ENCODE measurements at places on chromosomes 12 and 14.
A peak's percentile ranks its signal among the peaks of the same experiment; 100 is the strongest.

GRCh38 chr12:69118516-69118915 lies 120.9 kb upstream of the CPSF6 start:
- no peak for DNase-seq

DNA sequence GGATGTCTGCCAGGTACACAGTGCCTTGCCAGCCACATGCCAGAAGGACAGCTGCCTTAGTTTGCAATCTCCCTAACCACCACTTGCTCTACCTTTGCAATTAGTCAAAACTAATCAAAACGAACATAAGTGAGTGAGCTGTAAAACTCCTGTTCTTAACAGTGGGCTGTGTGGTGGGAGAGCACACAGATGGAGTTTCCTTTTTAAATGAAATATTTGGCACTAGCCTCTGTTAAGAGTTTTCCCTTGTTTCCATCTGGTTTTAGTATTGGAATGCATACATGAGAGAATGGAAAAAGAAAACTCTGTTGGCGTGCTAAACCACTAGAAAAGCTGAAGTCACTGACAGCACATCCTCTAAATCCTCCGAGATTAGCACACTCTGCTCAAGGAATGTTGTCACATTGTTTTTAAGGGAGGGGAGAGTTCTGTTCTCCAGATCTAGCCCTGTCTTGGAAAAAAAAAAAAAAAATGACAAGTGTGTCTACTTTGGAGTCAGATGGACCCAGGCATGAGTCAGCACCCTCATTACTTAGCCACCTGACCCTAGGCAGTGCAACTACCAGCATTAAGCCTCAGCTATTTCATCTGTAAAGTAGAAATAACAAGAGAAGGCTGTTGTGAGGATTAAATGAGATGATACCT lies 83.9 kb downstream of the STXBP6 start:
- no peak for DNase-seq

GRCh38 chr12:99388671-99389195 lies 258.8 kb upstream of the GARIN6 start:
- DNase-seq, result no peak

DNA sequence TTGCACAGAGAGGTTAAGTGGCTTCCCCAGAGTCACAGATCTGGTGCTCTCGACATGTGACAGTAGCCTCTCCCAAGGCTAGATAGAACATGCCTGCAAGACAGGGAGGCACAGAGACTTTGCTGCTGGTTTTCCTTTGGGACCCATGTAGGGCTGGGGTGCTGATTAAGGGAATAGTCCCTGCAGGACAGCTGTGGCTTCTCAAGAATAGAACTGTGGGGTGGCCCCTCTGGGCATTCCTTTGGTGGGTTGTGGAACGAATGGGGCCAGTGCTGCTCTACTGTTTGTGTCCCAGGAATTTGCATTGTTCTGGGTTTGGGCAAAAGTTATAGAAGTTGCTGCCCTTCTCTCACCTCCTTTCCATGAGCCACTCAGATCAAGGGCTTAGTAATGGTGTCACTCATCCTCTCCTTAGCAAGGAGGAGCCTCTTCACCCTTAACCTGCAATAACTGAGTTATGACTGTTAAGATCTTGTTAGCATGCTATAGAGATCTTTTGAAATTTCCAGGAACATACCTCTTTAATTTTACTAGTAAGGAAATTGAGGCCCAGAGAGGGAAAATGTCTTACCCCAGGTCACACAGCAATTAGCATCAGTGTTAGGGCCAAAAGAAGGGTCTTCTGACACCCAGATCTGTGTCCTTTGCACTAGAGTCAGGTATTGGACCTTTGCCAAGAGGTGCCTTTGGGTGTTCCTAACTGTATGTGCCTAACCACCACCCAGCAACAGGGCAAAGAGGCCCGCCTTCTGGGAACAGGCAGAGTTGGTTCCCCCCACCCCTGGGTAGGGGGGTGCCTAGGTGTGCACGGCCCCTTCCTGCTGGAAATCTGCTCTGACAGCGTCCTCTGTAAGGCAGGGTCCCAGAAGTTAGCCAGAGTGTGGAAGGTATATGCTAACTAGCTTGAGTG lies 31.4 kb downstream of the CD9 start:
- no peak for DNase-seq

DNA sequence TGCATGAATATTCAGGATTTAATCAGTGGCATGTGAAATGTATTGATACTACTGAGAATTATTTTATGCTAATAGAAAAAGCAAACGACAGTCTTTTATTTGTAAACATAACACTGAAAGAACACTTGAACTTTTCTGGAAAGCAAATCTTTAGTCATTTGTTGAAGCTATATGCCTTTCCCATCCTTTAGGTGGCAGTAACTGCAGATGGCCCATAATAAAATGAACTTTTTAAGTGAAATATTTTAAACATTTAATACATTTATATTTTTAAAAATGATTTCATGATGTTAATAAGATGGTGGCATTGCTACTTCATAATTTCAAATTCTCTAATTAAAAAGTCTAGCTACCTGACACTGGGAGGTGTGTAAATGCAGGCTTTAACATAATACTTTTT lies 13.9 kb upstream of the KRR1 start:
- DNase-seq, result no peak

- no peak for DNase-seq
Observed at GRCh38 chr14:90402016-90402415, 5.2 kb downstream of the CALM1 start.

- DNase-seq, result no peak
Observed at GRCh38 chr14:61033855-61034254, 52.8 kb downstream of the SLC38A6 start.

DNA sequence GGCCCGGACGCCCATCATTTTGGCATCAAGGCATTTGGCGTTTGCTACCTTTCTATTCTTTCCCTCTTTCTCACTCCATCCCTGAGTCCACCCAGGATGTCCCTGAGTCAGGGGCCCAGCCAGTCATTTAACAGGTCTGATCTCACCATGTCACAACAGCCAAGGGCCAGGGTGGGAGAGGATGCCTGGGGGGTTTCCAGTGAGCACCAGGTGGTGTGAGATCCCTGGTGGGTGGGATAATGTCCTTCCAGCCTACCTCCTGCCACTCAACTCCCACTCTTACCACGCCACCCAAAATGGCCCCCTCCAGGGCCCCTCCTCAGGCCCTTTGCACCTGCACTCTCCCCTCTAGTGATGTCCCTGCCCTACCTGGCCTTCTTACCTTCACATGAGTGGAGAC lies 310.8 kb downstream of the BCL11B start:
- DNase-seq, result no peak

- DNase-seq, result no peak
Observed at GRCh38 chr14:59564366-59564765, 12.2 kb downstream of the CCDC175 start.

GRCh38 chr12:92418381-92418780 lies 272.7 kb upstream of the BTG1 start:
- DNase-seq, result no peak

GRCh38 chr12:10363914-10364814 lies 25.7 kb downstream of the KLRK1 start:
- no peak for DNase-seq

- no peak for DNase-seq
Observed at GRCh38 chr14:50533241-50533705, 904 bp upstream of the MAP4K5 start.

- DNase-seq, result no peak
Observed at GRCh38 chr12:107641154-107641553, 44.4 kb upstream of the PWP1 start.

DNA sequence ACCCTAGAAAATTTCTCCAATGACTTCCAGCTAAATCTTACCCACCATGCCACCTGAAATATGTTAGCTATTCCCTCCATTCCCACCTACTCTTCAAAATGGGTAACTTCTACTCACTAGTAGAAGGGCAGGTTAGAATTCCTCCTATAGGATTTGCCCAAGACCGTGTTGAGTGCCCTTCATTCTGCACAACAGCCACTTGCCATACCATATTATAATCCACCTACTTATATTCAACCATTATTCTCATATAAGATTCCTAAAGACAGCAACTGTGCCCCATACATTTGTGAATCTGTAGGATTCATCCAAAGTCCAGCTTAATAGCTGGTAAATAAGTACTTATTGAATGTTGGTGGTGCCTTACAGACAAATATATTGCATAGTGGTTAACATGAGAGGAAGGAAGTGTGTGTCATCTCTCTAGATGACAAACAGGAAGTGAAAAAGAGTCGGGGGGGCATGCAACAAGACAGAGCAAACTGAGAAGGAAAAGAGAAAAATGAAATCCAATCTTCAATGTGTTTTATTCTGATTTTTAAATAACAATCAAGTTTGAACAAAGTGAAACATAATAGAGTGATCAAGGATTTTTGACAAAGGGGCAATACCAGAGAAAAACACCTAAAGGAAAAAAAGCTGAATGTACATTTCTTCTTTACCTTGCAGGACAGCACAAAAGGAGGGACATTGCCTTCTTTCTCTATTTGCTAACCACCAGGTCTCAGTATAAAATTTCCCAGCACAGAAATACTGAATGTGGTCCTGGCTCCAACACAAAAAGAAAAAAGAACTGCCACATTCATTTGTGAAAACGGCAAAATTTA lies 389.3 kb upstream of the USP15 start:
- no peak for DNase-seq

DNA sequence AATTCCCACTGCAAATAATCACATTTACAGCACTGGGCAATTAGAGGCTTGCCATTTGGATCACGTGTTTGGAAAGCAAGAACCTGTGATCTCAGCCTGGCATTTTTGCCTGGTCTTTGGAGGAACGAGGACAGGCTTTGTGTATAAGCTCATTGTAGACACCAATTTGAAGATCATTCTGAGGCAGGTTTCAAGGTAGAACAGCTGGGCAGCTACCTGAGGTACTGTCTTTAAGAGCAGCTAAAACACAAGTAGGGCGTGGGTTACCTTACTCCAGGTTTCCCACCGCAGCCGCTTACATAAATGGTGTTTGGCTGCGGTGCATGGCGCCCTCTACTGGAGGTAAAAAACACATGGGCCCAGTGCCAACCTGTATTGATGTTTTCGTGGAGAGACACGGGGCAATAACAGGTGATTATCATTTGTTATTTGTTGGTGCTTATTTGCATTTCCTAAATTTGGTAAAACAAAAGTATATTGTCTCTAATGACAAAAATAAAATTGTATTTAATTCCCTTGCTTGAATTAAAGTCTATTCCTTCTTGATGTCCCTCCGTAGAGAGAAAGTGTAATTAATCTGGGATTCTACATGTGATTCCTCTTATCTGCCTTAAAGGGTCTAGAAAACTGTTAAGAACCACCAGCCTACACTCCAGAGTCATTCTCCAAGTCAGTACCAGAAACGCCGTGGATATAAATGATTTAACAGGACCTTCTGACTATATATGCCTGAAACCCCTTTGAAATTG lies 69.7 kb downstream of the SVOP start:
- peak; percentile 38 for DNase-seq

GRCh38 chr12:1130164-1130563 lies 139.1 kb downstream of the ERC1 start:
- DNase-seq, result no peak

DNA sequence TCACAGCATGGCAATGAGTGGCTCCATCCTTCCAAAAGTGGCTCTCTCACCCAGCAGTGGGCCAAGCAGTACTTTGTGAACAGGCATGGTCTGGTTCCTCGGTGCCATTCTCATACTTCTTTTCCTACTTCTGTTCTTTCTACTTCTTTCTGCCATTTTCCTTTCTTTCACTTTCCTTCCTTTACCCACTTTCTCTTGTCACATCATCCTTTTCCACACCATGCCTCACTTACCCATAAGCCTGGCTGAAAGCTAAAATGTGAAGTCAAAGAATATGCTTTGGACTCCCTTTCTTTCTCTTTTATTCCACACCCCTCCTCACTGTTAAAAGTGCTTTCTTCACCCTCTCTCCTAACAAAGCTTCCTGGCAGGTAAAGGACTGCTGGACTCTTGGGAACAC lies 57.0 kb downstream of the PTHLH start:
- no peak for DNase-seq

- DNase-seq, result no peak
Observed at GRCh38 chr14:77554816-77555599, 56.4 kb upstream of the ISM2 start.

GRCh38 chr12:127280393-127281275 lies 986.3 kb upstream of the TMEM132C start:
- peak; percentile 13 for DNase-seq

All from T-helper 22 cell (primary cell).